T-helper 22 cell (primary cell): ENCODE measurements at places on chromosomes 2 and 18.

- DNase-seq, result no peak
Observed at GRCh38 chr2:111030260-111030891, 90.3 kb upstream of the BCL2L11 start.

GRCh38 chr18:51236225-51236624 lies 38.7 kb upstream of the MEX3C start:
- DNase-seq, result no peak

- no peak for DNase-seq
Observed at GRCh38 chr18:52287151-52287550, 52.8 kb upstream of the DCC start.

- DNase-seq, result no peak
Observed at GRCh38 chr2:1130922-1131321, 180.3 kb downstream of the SNTG2 start.

GRCh38 chr2:42050703-42051542 lies 3.1 kb downstream of the PKDCC start:
- DNase-seq, result no peak

- DNase-seq, result no peak
Observed at GRCh38 chr2:55099878-55100820, 49.9 kb upstream of the RTN4 start.

DNA sequence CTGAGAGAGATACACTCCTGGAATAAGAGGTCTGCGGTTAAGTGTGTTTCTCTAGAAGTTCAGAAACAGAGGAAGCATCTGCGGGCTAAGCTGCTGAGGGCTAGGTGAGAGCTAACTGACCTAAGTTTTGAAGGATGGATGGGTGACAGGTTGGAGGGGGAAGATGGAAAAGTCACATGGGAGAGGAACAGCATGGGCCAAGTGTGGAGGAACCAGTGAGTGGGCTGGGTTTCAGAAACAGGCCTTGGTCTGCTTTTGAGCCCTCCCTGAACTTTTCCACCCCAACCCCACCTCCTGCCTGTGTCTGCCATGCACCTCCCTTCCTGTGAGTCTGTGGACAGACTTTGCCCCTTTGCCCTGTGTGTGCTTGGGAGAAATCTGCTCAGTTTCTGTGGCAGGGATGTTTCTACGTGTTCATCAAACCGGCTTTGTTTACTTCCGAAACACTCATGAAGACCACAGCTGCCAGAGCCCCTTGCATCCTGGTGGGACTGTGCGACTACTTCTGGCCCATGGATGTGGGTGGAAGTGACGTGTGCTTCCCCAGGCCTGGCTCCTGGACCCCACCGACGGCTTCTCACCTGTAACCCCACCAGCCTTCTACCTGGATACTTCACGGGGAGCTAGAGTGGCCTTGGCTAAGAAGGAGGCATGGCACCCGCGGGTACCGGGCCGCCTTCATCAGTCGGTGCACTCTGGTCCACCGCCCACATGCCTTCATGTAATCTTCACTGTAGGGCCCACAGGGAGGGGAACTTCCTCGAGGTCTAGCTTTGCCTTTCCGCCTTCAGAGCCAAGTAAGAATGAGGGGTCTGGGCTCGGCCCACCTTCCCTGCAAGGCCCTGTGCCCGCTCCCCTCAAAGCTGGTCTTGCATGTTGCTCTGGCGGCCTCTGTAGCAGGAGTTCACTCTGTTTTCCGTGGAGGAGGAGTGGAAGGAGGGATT lies 1.4 kb upstream of the HPCAL1 start:
- DNase-seq, result no peak
